SW 1271 (cell line): ENCODE measurements at places on chromosomes 2 and 18.

DNA sequence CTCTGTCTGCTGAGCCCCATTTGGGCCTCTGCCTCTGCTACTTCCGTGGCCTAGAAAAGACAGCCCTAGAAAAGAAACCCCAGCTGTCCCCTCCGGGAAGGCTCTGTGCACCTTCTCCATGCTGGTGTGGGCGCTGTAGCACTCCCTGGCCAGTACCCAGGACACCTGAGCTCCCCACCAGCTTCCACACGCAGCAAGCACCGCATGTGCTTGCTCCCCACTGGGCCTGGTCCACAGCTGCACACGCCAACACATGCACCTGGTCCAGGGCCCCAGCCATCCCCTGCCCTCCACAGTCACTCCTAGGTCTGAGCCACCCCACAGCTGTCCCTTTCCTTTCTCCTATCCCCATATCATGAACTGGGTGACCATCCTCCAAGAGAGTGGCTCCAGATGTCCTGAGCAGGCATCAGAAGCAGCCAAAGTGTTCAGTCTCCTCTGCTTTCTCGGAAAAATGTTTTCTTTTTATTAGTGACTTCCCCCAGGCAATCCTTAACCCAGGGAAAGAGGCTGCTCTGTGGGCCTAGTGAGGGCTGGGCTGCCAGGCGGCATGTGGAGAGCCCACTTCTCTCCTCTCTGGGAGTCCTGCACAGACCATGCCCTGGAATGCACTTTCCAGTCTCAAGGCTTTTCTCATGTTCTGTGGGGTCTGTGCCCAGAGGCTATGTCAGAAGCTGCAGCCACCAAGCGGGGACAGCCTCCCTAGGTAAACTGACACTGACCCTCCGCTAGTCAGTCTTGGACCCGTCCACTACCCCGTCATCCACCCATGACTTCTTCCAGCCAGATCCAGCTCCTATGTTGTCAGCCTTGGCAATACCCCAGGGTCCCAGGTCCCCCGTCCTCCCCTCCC, 133.7 kb downstream of the KLHL29 start:
- no peak for DNase-seq

GRCh38 chr2:64858541-64859311, 130.5 kb upstream of the SLC1A4 start:
- no peak for DNase-seq

GRCh38 chr2:16197504-16198147, 257.3 kb downstream of the MYCN start:
- DNase-seq, result no peak

GRCh38 chr2:207403141-207403540, 126.6 kb upstream of the CREB1 start:
- no peak for DNase-seq

DNA sequence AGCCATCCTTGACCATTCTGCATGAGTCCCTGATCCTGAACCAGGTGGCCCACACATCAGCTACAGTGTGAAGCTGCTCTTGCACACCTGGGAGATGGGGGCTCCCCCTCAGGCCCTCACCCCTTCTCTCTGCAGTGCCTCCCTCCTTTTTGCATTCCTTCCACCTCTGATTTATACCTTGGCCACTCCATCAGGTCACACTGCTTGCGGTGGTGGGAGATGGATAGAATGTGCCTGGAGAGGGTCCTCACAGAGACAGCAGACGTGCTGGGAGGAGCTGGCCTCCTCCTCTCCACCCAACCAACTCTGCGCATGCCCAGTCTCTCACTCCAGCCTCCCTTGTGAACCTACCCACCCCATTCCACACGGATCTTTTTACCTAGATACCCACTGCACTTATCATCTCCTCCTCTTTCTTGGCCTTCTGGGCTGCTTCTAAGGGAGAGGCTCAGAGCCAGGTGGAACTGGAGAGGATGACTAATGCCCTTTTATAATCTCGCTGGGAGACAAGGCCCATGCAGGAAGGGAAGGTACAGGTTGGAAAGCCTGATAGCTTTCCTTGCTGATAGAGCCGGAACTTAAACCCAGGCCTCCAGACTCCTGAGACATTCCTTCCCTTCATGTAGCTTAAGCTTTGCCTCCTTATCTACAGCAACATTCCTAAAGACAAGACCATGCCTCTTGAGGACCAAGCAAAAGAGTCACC, 205.1 kb downstream of the ZBTB7C start:
- DNase-seq, result no peak

DNA sequence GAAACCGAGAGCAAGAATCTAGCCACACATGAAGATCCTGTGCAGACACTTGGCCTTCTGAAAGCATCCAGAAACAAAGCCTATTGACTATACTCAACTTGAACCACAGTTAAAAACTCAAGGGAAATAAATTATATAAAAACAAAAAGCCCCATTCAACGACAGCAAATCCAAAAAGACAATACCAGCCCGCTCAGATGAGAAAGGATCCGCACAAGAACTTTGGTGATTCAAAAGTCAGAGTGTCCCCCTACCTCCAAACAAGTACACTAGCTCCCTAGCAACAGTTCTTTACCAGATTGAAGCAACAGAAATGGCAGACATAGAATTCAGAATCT, 163.2 kb downstream of the WDPCP start:
- no peak for DNase-seq

- DNase-seq, result peak; percentile 24
These were observed at the start of gene FKBP1B for GRCh38 chr2:24049485-24050021. TSS of gene FKBP1B (plus strand) at chr2:24049741. CDS start at chr2:24049850, 109 bp downstream.

DNA sequence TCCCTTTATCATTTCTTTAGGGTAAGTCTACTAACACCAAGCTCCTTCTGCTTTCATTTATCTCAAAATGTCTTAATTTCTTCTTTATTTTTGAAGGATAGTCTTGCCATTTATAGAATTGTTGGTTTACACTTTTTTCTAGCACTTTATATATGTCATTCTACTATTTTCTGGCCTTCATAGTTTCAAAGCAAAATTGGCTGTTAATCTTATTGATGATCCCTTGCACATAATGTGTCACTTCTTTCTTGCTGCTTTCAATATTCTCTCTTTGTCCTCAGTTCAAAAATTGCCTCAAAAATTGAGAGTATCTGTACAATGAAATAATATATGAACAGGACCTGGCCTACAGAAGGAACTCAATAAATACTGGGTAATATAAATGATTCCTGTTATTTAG, 7.9 kb upstream of the TANK start:
- no peak for DNase-seq

- DNase-seq, result no peak
These were observed 429.5 kb upstream of the TNP1 start for GRCh38 chr2:217289177-217289906.

DNA sequence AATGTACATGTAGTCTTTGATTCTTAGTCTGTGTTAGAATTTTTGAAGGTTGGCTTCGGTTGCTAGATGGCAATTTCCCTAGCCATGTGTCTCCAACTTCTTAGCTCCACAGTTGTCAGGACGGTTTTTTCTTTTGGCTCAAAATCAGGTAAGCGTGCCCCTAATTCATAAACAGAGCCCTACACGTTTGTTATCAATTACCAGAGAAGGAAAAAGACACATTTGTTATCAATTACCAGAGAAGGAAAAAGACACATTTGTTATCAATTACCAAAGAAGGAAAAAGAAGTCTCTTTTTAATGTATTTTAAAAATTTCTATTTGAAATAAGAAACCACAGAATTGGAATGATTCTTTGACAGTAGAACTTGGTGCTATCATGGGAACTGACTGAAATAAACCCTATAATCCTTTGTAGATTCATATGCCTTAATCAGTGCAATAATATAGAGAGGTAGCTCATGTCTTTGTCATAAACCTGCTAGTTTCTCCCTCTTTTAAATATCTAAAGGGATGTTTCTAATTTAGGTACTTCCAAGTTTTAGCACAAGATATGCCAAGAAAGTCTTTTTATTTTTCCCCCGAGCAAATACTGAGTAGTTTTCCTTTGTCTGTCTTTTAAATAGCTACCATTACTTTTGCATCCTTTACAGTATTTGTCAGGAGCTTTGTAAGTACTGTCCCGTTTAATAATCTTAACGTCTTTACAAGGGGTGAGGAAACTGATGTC, 35.9 kb downstream of the CAMKMT start:
- no peak for DNase-seq

DNA sequence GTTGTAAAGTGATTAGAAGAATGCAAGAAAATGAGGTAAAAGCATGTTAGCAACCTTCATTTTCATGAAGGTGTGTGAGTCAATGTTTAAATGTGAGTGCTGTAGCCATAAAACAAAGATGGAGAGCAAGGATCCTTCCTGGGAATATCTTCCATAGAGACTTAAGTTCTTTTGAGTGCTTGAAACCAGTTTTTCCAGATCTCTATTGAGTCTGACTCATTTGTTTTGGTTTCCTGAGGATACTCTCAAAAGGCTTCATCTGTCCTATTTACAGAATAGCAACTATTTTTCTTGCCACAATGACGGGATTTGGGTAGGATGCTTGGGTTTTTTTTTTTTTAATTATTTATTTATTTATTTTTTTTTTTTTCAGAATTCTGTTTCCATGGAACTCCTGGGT, 45.9 kb upstream of the ASB1 start:
- DNase-seq, result no peak

DNA sequence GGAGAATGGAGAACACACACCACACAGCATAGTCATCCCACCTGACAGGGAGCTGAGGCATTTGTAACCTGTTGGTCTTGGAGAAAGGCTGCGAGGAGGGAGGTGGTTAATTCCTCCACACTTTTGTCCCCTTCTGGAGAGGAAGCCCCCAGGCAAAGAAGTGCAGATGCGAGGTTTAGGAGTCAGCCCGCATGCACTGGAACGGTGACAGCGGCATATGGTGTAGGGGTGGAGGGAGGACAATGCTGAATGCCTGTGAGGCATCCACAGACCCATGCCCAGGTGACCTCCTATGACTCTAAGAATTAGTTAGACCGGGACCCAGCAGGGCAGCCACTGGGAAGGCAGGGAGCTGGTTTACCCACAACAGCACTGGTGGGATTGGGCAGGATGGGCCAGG, 12.2 kb downstream of the SPATA3 start:
- no peak for DNase-seq

- DNase-seq, result no peak
These were observed 150.1 kb upstream of the CTAGE1 start for GRCh38 chr18:22567794-22568193.

DNA sequence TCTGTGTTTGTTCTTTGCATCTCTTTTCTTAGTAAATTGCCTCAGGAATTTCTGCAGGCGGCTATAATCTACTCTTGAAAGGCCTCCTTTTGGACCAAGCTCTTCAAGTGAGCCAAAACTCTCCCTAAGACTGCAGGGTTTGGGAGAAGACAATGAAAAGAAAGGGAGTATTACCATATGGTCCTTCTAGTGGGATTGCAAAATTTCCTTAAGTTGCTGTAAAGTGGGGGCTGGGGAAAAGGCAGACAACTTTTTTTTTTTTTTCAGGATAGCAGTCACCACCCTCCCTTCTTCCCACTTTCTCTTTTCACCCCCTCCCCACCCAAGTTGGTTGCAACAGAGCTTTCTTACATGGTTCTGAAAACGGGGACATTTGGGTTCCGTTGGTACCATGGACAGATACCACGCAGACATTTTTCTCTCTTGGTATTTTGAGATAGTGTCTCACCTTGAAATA, 183.7 kb downstream of the FHOD3 start:
- DNase-seq, result no peak

GRCh38 chr2:232973011-232973735, 39.9 kb downstream of the NGEF start:
- DNase-seq, result no peak
